ENCODE measurements at places on chromosomes 3 and 15.

- DNase-seq: no peak
Observed at GRCh38 chr3:16028604-16029003, 145.9 kb upstream of the GALNT15 start.

DNA sequence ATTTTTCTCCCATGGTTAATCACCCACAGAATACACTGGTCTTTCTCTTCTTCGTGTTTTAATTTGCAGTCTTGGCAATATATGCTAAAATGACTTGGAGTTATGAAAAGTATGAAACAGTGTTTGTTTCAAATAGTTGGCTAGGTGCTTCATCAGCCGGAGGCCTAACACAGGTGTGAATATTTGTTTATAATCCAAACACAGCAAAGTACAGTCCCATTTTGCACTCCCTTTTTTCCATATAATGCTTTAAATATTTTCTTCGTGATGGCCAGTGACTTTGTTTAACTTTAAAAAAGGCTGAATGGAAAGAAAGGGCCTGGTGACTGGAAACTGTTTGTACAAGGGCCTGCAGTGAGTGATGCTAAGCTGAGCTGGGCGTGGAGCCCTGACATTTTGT lies 219.7 kb upstream of the LRIG1 start:
- DNase-seq: no peak

GRCh38 chr3:13325892-13326443 lies 94.2 kb downstream of the NUP210 start:
- DNase-seq: no peak

DNA sequence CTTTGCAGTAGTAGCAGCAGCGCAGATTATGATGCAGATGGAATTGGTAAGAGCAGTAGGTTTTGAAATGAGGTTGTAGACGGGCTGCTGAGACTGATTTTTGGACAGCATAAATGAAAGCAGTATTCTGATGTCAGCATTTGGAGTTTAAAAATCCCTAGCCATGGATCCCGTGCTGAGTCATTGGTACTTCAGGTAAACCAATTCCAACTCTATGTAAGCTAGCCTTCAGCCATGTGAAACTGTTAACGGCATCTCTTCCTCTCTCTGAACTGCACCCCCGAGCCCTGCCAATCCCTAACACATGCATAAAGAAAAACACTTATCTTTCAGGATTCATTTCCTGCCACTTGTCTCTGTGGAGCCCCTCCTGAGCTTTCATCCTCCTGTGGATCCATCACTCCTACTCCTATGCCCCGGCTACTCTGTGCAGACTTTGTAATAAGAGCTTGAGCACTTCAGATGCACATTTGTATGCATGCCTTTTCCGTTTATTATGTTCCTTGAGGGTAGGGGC lies 119.0 kb downstream of the AKAP13 start:
- no peak for DNase-seq
